BE2C (cell line): ENCODE measurements at places on chromosomes 4 and X.

GRCh38 chr4:155964016-155964891, 10.6 kb upstream of the CTSO start:
- no peak for DNase-seq

DNA sequence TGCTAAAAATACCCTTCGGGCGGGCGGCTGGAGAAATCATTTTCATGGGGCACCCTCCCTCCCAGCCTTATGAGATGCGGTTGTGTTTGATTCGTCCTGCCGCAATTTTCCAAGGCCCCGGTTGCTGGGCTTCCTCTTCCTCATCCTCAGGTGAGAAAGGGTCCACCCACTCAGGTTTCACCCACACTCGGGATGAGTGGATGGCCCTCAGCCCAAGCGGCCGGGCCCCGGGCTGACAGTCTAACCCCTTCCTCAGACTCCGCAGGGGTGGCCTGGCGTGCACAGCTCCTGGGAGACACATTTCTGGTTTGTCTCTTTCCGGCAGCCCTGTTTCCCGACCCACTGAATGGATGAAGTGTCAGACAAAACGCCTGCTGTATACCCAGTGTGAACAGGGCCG, 116.5 kb upstream of the LRPAP1 start:
- no peak for DNase-seq

DNA sequence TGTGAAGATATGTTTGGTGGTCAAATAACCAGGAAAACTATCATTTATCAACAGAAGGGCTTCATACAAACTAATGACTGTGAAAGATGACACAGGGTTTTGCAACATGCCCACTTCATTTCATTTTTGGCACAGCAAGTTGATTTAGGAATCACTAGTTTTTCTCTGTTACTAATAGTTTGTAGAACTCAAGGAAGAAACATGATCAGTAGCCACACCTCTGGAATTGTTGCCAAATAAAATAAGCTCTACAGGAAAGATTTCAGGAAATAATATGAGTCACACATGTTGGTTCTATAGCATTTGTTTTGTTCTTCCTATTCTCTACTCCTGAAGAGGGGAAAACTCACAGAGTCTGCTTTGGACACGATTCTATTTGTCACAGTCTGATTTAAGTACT, 255.4 kb downstream of the TLL1 start:
- no peak for DNase-seq

GRCh38 chr4:106287353-106287969, 28.5 kb downstream of the TBCK start:
- DNase-seq = no peak

DNA sequence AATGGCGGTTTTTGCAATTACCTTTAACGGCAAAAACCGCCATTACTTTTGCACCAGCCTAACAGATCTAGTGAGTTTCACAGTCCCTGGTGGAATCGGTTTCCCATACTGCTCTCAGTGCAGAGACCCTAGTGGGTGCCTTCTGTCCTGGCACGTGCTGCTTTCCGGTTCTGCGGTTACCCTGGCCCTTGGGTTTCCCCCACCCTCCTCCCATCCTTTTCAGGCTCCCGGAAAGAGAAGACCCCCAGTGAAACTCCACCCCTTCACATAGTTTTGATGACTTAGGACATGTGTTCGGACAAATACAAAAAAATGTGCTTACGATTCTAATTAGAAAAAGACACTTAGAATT, 36.9 kb downstream of the NLGN3 start:
- DNase-seq = no peak

GRCh38 chrX:95628796-95629195, 1055.8 kb upstream of the DIAPH2 start:
- no peak for DNase-seq

DNA sequence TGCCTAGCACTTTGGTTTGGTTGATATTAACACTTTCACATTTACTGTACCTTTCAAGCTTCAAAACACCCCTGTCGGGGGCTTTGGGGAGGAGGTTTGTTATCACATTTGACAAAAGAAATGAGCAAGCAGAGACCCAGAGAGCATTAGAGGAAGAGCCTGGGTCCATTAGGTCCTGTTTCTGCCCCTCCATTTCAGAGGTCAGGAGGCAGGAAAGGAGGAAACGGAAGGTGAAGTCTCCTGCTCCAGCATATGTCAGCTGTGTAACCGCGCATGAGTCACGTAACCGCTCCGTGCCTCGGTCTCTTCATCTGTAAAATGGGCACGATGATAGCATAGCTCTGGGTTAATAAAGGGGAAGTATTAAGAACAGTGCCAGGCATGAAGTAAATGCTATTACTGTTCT, 201.9 kb upstream of the BCOR start:
- DNase-seq = no peak

DNA sequence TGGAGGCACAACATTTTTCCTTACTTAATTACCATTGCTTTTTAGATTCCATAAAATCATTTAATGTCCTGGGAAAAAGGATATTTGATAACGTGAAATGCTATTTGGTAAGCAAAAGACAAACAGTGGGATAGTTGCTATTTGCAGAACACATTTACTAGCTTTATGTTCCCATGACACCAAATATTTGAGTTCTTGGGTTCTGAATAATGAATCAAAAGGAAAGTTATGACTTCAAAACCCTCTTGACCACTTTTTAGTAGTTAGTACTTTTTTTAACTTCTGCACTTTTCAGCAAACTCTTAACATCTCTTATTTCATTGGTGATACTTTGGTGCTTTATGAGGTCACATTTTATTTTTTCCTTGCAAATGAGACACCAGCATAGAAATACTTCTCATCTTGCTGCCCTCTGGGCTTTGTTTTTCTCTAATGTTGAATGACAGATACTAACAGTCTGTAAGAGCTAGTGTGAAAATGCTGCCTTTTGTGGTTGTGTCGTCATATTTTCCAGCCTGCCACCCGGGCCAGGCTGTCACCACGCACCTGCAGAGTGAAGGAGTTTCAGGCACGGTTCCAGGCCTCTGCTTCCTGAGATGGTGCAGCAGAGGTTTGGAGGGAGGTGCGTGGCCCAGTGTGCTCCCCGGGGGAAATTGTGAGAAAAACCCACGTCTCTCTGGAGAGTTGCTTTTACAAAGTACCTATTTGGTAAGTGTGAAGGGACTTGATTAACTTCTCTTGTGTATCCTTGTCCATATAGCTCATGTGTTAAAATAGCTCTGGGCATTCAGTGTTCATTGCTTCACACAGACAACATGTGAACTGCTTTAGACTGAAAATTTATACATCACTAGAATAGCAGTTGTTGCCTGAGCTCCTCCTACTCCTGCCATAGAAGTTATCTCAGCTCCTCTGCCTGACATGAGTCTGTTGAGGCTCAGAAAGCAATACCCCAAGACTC, 34.7 kb downstream of the MSL3 start:
- DNase-seq = no peak

- DNase-seq = no peak
These were observed 31.5 kb downstream of the REELD1 start for GRCh38 chr4:146245850-146246249.

DNA sequence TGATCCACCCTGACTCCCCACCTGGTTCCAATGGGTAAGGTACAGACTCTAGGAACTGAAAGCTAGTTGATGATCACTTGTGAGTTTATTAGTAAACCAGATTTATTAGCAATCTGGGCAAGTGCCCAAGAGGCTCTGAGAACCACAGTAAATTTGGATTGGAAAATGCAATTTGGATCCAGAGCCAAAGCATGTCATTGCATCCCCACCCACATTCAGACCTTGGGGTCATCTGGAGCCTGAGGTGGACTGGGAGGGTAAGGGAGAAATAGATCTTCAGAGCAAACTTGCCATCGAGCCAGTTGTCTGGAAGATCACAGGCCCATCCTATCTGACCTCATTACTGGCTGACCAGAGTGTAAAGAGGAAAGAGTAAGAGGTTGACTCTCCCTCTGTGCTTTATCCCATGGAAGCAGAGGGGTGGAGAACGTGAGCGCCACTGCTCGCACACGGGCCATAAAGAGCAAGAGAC, 78.7 kb upstream of the RASGEF1B start:
- DNase-seq = no peak

DNA sequence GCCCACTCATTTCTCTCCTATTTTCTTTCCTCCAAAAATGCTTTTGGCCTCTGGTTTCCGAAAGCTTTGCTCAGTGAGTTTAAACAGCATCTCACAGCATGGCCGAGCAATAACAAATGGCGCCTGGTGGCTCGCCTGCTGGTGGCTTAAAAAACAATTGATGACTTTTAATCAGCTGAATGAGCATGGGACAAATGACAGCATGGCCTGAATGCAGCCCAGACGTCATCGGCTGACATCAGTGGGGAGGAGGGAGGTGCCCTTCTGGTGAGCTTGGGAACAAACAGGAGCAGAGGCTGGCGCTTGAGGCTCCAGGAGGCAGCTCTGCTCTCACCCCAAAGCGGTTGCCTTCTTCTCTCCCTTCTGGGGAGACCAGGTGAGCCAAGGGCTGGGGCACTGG, 286.4 kb downstream of the BCOR start:
- DNase-seq = peak; percentile 16

- DNase-seq = no peak
These were observed 17.5 kb upstream of the SAT1 start for GRCh38 chrX:23765449-23765848.

- no peak for DNase-seq
These were observed 48.3 kb upstream of the GUCY1A1 start for GRCh38 chr4:155618183-155618838.

DNA sequence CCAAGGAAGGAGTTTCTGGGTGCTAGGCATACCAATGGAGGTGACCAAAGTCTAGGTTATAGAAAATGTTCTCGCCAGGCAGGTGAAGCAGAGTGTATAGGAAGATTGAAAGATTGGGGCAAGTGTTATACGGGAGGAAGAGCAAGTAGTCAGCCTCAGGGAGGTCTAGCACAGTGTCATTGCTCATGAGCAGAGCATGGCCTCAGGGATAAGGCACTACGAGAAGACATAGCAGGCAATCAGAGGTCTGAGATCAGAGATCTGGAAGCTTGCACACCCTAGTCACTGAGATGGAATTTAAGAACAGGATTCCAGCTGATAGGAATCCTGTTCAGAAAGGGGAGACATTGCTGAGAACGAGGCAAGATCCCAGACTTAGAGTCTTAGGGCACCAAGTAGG, 350.0 kb upstream of the CASK start:
- DNase-seq = no peak

GRCh38 chrX:149962859-149963757, 24.8 kb upstream of the EOLA2 start:
- peak; percentile 41 for DNase-seq

GRCh38 chr4:168758351-168758876, 251.6 kb downstream of the CBR4 start:
- DNase-seq = no peak

DNA sequence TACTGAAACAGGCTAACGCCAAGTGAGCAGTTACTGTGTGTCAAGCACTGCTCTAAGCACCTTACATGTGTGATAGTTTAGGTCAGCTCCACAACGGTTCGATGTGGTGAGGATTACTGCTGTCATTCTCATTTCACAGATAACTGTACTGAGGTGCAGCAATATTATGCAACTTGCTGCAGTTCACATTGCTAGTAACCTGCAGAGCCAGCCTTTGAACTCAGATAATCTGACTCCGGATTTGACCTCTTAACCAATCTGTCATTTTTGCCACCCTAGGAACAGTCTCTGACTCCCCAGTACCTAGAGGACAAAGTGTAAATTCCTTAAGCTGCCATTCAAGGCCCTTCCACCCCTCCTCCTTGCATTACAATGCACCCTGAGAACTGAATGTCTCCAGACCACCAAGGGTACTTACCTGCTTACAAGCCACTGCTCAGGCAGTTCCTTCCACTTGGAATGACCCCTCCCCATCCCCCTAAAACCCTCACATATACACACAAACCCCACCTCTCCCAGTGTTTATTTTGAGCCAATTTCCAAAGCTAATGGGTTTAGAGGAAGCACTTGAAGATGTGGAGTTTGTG, 24.9 kb downstream of the EFNB1 start:
- no peak for DNase-seq
